ENCODE measurements at places on chromosomes 16 and 17.

- DNase-seq, result no peak
Observed at GRCh38 chr16:77220427-77220826, 21.2 kb downstream of the SYCE1L start.

GRCh38 chr17:28885951-28886350, 11.6 kb downstream of the FLOT2 start:
- DNase-seq, result no peak

DNA sequence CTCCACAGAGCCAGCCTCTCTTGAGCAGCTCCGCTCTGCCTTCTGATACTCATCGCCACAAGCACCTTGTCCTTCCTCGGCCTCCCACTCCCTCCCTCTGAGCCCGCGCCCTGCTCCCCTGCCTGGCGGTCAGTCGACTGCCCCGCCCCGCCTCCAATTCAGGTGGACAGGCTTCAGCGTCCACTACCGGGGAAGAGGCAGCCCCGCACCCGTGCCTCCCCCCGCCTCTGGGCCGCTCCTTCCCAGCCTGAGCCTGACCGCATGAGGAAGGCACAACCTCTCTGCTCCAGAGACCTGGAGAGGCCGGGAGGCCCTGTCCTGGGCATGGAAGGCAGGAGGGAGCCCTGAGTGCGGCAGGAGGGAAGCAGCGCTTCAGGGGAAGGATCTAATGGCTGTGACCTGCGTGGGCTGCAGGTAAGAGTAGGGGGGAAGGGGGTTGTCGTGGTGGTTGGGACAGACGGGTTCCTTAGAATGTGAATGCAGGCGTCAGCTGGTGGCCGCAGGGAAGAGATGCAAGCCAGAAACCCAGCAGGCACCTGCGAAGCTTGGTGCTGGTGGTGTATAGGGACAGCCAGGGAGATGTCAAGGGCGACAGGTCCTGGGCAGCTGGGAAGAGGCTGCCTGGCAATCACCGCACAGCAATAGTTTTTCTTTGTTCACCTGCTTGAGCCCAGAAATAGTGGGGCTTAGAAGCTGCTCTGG, 3.0 kb upstream of the SLC6A4 start:
- DNase-seq, result no peak

DNA sequence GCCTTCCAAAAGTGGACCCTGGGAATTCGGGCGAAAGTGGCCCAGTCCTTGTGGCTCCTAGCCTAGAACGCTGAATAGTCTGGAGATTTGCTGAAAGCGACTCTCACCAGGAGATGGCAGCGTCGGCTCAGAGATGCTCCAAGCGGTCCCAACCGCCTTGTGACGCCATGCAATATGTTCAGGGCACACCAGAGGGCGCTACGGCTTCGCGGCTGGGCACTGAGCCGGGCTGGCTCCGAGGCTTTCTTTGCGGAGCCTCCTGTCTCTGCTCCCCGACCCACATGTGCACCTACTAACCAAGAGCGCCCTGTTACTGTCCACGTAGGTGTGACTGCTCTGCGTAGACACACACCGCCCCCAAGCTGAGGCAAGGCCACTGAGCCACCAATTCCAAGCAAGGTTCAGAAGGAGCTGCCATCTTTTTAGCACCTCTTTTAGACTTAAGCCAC, 36.9 kb downstream of the SYCE1L start:
- peak; percentile 91 for DNase-seq

- no peak for DNase-seq
Observed at GRCh38 chr16:49749816-49750215, 106.1 kb downstream of the ZNF423 start.

- no peak for DNase-seq
Observed at GRCh38 chr17:7467498-7467897, 11.9 kb downstream of the ZBTB4 start.

DNA sequence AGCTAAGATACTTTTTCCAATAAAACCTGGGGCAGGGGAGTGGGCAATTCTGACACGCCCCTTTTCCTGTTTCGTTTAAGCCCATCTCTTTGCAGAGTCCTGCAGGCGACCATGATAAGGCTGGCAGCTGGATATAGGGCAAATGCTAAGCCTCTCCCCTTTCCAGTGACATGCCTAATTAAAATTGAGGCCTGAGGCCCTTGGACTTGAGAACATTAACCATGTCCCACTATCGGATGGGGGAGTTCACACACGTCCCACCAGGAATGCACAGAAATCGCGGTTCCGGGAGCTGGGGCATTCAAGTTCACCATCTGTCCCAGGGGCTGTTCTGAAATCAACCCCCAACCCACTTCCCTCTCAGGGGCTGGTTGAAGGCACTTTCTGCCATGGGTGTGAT, 109.2 kb upstream of the FOXF1 start:
- no peak for DNase-seq

- DNase-seq, result no peak
Observed at GRCh38 chr16:54657058-54657708, 273.5 kb upstream of the IRX5 start.

- DNase-seq, result no peak
Observed at GRCh38 chr17:76438906-76439305, 14.0 kb downstream of the UBE2O start.

DNA sequence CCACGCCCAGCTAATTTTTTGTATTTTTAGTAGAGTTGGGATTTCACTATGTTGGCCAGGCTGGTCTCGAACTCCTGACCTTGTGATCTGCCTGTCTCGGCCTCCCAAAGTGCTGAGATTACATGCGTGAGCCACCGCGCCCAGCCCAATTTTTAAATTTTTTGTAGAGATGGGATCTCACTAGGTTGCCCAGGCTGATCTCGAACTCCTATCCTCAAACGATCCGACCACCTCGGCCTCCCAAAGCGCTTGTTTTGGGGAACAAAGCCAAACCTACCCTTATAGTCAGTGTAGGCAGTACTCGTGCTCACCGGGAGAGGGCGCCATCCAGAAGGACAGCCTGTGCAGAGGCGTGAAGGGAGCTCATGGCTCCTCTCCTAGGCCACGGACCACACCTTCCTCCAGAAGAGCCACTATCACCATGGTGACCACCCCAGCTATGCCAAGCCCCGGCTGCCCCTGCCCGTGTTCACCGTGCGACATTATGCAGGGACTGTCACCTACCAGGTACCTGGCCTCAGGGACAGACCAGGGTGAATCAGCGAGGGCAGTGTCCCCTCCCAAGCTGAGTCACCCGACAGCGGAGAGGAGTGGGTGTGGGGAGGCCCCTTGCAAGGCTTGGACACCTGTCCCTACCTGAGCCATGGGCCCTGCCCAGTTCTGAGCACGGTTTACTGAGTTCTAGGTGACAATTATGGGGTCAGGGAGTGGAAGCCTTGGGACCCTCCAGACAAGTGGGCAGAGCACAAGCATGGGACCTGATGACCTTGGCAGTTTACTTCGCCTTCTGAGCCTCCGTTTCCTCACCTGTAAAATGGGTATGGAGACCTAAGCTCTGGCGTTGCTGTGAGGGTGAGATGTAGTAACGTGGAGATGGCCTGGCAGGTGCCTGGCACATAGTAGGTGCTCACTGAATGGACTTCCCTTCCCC, 13.7 kb downstream of the MYO15B start:
- DNase-seq, result peak; percentile 58

GRCh38 chr16:88361775-88362174, 21.0 kb upstream of the ZNF469 start:
- no peak for DNase-seq

- DNase-seq, result no peak
Observed at GRCh38 chr17:51161541-51161940, 4.7 kb upstream of the NME2 start.

DNA sequence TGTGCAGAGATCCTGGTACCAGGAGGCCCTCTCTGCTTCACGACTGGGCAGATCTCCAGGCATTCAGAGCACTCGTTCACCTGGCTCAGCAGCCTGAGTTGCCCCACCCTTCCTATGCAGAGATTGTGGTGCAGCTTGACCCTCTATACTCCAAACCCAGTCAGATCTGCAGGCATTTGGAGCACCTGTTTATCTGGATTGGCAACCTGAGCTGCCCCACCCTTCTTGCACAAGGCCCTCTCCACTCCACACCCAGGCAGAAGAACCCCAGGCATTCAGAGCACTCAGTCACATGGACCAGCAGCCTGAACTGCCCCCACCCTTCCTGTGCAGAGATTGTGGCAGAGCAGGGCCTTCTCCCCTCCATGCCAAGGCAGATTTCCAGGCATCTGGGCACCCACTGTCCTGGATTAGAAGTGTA, 88.4 kb upstream of the CDH5 start:
- DNase-seq, result no peak

GRCh38 chr16:57736419-57737351, 1.1 kb downstream of the KATNB1 start:
- DNase-seq, result no peak

GRCh38 chr16:87075319-87075860, 241.8 kb downstream of the C16orf95 start:
- DNase-seq, result no peak

DNA sequence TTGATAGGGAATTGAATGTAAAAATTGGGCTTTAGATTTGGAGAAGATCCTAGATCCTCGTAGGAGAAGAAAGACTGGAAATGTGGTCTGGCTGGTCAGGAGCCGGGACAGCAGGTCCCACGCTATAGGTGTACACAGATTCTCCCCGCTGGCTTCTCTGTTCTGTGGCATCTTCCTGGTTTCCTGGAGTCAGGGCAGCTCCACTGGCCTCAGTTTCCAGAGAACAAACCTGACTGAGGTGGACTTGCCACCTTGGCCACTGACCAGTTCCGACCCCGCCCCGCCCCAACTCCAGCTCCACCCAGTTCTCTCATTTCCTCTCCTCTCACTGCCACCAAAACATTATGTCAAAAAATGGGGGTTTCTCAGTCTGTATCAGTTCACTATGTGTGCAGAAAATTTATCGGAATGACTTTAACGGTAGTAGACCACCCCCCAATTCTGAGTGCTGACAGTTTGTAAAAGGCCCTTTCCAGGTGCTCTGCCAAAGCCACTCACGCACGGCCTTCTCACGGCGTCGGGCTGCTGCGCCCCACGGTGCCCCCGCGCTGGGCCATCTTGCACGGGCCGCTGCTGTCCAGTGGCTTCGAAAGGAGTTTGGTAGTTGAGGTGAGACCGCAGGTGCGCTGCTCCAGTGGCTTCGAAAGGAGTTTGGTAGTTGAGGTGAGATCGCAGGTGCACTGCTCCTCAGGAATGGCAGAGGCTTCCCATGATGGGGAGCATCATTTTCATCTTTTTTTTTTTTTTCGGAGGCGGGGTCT, 161.4 kb upstream of the CHMP6 start:
- DNase-seq, result no peak

GRCh38 chr16:85384833-85385462, 228.2 kb upstream of the GSE1 start:
- no peak for DNase-seq

- DNase-seq, result no peak
Observed at GRCh38 chr16:8924214-8924613, 39.5 kb downstream of the USP7 start.

DNA sequence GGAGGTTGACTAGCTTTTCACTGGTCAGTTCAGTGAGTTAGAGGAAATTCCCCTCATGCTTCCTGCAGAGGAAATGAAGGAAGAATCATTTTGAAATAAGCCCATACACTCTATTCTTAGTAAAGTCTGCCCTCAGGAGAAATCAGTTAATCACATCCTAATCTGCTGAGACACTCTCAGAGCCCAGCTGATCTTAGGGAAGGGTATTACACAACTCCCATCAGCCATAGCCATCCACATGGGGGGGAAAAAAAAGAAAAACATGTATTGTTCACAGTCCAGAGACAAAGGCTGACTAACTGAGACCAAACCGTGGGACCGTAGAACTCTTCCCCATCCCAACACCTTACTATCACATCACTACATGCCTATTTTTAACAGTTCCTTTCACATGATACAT, 722.3 kb downstream of the CDH8 start:
- no peak for DNase-seq

DNA sequence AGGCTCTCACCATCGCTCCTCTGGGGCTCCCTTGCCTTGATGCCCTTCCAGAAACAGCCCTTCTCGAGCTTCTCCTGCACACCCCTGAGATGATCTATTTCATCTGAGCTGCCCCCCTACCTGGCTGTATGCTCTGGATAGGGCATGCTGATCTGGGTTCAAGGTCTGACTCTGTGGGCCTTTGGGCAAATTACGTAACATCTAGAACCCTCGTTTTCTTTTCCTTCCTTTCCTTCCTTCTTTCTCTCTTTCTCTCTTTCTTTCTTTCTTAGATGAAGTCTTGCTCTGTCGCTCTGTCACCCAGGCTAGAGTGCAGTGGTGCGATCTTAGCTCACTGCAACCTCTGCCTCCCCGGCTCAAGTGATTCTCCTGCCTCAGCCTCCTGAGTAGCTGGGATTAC, 20.3 kb downstream of the TNS4 start:
- no peak for DNase-seq

DNA sequence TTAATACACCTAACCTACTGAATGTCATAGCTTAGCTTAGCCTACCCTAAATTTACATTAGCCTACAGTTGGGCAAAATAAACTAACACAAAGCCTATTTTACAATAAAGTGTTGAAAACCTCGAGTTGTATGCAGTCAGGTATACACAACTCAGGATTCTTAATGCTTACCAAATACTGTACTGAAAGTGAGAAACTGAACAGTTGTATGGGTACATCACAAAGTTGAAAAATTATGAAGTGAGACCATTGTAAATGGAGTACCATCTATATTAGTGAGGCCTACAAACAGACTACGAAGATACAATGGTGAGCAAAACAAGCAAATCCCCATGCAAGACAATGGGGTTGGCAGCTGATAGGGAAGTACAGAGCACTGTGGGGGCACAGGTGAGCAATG, 79.7 kb downstream of the VAT1L start:
- DNase-seq, result no peak

- no peak for DNase-seq
Observed at GRCh38 chr17:2837147-2837561, 40.9 kb downstream of the RAP1GAP2 start.

DNA sequence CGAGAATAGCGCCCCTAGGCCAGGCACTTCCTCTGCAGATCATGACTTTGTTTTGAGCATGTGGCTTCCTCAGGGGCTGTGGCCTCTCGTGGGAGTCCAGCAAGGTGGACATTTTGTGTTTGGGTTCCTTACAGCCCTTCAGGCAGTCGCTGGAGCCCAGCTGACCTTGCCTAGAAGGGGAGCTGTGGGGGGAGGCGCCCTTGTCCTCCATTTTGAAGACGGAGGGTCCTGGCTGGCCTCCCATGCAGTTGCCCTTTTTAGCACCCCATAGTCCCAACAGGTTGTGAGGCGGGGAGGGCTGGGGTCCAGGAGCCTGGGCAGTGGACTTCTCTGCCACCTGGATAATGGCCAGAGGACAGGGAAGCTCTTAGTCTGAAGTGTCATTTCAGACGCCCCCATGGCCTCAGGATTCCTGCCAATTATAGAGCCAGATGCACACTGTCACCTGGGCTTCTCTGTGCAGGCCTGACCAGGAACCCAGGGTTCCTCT, 1.4 kb downstream of the SOST start:
- DNase-seq, result no peak

GRCh38 chr17:26818736-26819135, 475.2 kb upstream of the WSB1 start:
- DNase-seq, result no peak
